ENCODE measurements at places on chromosomes 5 and 9.

DNA sequence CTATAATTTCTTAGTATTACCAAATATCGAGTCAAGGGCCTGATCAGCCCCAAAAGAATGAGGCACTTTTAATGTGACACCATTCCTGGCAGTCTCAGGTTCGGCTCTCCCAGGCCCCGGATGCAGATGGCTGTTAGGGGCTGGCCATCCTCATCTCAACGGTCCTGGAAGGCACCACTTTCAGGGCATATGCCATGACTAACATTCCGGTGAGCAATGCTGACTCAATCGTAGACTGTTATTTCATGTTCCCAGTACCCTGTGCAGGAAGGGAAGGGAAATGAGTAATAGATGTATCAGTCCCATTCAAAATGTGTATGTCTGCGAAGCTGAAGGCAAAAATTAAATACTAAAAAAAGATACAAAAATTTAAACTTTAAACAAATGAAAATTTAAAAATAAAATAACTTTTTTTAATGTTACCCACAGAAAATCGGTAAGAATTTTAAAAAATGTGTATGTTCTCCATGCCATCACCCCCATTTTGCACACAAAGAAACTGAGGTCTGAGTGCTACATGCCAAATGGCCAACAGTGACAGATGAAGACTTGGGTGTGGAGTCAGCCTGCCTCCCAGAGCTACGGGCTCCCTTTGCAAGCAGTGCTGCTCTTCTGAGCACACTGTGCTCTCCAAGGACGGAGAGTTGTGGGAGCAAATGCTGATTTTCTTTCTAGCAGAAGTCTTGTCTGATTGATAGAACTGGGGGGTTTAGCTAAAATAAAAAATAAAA, 79.0 kb downstream of the GLDC start:
- no peak for DNase-seq

- no peak for DNase-seq
These were observed 33.4 kb downstream of the DDX4 start for GRCh38 chr5:55771175-55771655.

- DNase-seq = no peak
These were observed 53.9 kb downstream of the FXN start for GRCh38 chr9:69089491-69089890.

DNA sequence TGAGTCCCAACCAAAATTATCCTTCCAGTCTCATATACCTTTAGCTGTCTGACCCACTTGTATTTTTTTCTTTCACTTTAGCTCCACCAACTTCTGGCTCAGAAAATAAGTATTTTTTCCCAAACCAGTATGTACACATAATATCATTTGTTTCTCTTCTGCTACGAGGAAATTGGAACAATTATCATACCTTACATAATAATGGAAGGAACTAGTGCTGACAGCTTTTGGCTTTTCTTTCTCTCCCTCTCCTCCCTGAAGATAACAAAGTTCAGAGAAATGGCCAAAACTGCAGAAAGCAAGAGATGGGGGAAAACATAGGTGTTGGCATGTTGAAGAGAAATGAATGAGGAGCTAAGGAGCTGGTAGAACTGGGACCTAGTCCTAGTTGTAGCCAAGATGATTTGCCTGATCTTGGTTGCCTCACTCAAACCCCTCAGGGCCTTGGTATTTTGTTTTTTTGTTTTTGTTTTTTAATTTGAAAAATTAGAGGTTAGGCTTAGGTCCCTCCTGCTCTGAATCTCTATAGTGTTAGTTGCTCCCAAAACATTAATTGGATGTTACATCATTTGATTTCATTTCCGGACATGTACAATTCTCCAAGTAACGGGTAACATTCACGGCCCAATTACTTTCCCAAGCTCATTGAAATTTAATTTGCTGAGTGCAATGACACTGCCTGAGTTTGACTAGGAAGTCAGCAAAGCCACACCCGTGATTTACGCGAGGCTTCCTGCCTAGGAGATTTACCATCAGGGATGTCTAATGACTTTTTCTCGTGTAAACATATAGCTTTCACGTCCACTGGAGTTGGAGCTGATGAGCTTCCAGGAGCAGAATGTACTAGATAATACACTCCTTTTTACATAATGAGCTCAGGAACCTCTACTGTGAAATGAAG, 291.6 kb downstream of the TLE1 start:
- no peak for DNase-seq

- DNase-seq = no peak
These were observed 8.4 kb downstream of the PTGES2 start for GRCh38 chr9:128118971-128119665.

DNA sequence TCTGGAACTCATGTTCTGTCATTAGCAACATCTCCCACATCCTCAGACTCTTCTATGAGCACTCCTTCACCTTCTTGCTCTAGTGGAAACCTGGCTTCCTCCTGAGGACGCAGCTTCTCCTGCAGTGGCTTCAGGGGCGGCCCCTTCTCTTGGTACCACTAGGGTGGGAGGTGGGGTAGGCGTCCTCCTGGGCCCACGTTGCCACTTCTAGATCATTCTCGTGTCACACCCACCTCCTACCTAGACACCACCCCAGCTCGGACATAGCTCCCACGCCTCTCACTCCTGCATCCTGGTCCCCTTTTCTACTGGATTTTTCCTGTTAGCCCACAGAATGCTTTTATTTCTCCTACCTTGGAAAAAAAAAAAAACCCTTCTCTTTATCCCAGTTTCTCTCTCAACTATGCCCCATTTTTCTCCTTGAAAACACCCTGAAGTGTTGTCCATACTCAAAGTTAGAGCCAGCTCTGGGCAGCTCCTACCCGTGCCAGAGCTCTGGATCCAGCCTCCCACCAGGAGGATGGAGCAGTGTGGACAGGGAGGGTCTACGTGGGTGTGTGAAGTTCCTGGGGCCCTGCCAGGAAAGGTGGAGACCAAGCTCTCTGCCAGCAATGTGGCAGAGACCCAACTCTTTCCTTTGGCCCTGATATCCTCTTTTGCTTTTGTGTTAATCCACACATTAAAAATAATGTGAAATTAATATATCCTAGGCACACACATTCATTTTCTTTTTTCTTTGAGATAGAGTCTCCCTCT, 179.2 kb downstream of the HSPA4 start:
- no peak for DNase-seq

DNA sequence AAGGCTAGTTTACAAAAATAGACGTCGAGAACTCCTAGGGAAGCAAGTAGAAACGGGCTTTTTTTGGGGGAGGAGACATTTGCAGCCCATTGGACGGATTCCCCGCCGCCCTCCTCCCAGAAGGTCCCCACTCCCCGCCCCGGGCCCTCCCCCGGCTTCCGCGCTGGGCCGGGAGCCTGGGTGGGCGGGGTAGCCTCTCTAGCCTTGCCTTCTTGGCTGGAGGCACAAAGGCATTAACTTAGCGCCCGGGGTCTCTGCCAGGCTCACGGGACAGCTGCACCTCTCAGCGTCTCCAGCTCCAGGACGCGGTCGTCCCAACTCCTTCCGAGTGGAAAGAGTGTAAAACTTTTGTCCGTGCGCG, at the start of gene DMRTA1:
DMRTA1 (plus strand) TSS at position 236 of the 361 bp plus-strand sequence. CDS start 242 bp downstream, outside the sequence.
- no peak for DNase-seq

DNA sequence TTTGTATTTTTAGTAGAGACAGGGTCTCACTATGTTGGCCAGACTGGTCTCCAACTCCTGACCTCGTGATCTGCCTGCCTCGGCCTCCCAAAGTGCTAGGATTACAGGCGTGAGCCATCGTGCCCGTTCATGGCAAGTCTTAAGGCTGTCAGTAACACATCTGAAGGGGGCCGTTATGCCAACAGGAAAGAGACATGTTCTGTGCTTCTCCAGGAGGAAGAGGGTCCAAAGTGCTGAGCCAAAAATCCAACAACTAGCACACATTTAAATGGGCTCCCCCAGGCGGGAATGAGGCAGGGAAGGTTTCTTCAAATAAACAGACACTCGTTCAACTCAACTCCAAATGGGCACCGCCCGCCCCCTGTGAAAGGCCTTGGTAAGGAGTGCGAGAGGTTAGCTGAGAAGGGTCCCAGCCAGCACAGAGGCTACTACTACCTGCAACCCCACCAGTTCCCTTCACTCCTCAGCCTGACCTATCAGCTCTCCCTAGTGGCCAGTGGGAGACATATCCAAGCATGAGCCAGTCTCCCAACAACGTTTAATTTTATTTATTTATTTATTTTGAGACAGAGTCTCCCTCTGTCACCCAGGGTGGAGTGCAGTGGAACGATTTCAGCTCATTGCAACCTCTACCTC, 84.1 kb upstream of the DMRT1 start:
- DNase-seq = no peak

- no peak for DNase-seq
These were observed 216.0 kb downstream of the KDM4C start for GRCh38 chr9:6973762-6974161.

GRCh38 chr5:67176936-67177335, 19.7 kb downstream of the CD180 start:
- DNase-seq = no peak

DNA sequence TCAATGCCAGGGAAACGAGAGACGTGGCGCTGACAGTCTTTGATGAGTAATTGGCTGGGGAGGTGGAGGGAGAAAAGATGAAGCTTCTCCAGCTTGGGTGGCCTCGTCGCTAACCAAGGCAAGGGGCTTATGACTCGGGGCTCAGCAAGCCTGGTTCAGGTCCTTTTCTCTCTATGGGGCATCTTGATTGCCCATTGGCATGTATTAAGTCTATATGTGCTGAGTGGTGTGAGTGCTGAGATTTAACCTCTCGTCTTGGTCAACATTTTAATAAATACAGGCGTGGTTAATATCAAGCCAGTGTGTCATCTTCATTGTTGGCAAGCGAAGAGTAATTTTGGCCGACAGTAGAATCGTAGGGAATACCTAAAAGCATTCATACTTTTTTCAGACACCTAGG, 85.9 kb downstream of the RAI14 start:
- no peak for DNase-seq

DNA sequence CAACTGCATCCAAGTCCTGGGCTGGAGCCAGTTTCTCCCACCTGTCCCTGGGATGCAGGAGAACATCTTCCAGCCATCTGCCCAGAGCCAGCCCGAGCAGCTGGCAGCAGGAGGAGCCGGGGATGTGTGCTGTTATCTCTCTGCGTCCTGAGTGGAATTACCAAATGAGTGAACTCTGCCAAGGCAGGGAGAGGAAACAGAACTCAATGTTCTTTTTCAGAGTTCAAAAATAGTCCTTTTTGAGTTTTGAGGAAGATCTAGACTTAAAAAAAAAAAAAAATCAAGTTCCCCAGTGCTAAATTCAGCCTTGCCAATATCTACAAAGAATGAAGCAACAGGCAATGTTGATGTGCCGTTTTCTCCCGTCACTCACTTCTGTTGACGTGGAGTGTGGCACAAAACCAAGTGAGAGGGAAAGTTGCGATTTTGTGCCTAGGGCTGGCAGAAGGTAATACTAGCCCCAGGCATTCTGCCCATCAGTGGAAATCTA, 56.2 kb downstream of the TMOD1 start:
- no peak for DNase-seq

DNA sequence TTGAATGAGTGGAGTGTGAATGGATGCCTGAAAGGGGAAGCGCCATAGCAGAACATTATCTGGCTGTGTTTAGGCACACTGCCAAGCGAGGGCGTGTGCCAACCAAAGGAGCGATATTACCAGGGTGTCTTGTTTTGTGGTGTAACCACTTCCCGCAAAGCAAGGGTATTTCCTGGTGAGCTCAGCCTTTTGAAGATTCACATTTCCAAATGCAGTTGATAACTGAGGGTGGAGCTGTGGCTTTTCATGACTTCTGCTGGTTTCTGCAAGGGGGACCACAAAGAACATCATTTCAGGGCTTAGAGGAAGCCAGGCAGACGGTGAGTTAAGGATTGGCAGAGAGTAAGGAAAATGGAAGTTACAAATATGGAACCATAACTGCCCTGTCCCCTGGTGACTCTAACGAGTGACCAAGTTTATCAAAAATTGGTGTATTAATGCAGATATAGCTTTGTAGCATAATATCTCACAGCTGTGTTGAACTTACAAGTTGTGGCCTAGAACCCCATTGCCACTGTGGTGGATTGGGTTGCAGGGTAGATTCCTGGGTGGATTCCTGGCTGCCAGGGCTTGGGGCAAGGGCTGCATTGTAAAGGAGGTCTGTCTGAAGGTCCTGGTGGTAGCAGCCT, 71.4 kb downstream of the RALGPS1 start:
- DNase-seq = peak; percentile 65

GRCh38 chr9:87554976-87555375, 57.3 kb downstream of the DAPK1 start:
- DNase-seq = no peak

- no peak for DNase-seq
These were observed 6.1 kb upstream of the ZNF79 start for GRCh38 chr9:127418037-127418471.

DNA sequence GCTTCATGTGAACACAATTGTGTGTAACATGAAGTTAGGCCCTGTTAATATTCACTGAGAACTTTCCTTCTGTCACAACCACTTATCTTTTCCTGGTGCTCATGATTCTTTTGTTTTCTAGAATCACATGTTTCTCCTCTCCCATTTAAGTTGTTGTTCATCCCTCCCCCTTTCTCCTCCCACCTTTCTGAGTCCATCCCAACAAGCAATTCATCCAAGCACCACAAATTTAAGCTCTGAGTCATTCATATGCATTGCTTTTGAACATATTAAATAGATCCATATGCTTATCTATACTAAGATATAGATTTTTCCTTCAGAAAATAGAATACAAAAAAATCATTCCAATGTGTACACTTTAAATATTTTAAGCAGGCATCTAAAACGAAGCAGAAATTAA, 75.2 kb upstream of the NFIB start:
- DNase-seq = no peak

DNA sequence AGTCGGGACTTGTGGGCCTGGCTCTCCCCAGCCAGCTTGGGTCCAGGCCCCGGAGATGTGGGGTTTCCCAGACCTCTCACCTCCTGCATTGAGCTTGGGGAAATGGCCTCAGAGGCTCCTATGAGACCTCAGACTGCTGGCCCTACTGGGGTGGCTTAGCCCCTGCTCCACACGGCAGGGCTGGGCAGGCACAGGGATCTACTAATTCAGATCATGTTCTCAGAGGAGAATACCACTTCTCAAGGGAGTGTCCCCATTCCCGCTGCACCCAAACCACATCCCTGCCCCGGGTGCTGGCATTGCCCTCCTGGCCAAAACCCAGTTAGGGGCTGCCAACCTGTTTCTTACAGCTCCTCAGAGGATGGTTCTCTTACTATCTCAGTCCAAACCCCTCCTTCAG, 82.1 kb upstream of the LMX1B start:
- DNase-seq = no peak

DNA sequence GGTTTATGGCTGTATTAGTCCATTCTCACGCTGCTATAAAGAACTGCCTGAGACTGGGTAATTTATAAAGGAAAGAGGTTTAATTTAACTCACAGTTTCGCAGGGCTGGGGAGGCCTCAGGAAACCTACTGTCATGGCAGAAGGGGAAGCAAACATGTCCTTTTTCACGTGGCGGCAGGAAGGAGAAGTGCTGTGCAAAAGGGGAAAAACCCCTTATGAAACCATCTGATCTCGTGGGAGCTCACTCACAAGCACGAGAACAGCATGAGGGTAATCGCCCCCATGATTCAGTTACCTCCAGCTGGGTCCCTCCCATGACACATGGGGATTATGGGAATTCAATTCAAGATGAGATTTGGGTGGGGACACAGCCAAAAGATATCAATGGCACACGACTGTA, 13.9 kb downstream of the LRRC70 start:
- no peak for DNase-seq
